ENCODE measurements at places on chromosomes 4 and X. TPM values are rescaled to one million over a fixed set of nuclear protein-coding genes. Genes with fewer than 3 reads are reported as not detected.

The MAGEA4 gene
- total RNA-seq: not detected

The UGT2B17 gene
- not detected for total RNA-seq

The CCKAR gene
- total RNA-seq: not detected

The MAGEC1 gene
- total RNA-seq: not detected

The CXCL8 gene
- total RNA-seq: 1.8 TPM

The PPA2 gene
- 48.0 TPM for total RNA-seq

The SPANXD gene
- not detected for total RNA-seq

The STOX2 gene
- not detected for total RNA-seq

The NEIL3 gene
- total RNA-seq: not detected

The RIPPLY1 gene
- not detected for total RNA-seq

The NAA11 gene
- not detected for total RNA-seq

The PCDH18 gene
- total RNA-seq: not detected

The C4orf54 gene
- not detected for total RNA-seq
